ENCODE measurements at places on chromosomes 13 and 19.

- no peak for DNase-seq
Observed at GRCh38 chr13:29791508-29791907, 58.9 kb downstream of the UBL3 start.

DNA sequence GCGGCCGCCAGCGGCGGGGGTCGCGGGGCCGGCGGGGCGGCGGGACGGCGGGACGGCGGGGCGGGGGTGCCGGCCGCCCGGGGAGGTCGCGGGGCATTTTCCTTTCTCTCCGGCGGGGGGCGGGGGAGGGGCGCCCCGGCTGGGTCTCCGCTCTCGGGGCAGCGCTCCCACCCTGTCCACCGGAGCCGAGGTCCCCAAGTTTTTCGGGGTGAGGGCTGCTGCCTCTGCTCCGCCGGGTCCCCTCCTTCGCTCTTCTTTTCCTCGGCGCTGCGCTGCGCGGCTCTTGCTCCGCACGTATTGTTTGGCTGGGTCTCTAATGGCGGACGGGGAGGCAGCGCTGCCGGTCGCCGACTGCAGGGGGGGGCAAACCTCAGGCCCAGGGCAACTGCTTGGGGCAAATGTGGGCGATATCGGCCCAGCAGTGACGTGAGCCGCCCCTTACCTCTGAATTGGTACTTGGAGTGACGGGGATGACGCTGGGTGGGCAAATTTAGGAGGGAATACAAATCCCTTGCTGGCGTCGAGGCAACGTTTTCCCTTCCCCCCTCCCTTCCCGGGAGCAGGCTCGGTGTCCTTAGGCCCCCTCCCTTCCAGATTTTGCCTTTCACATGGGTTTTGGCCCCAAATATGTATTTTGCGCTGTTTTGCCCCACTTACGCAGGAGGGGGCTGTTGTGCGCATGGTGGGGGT lies 759 bp downstream of the ZMYM2 start:
- DNase-seq: peak; percentile 66

- DNase-seq: no peak
Observed at GRCh38 chr13:22589880-22590279, 590.9 kb upstream of the SGCG start.

DNA sequence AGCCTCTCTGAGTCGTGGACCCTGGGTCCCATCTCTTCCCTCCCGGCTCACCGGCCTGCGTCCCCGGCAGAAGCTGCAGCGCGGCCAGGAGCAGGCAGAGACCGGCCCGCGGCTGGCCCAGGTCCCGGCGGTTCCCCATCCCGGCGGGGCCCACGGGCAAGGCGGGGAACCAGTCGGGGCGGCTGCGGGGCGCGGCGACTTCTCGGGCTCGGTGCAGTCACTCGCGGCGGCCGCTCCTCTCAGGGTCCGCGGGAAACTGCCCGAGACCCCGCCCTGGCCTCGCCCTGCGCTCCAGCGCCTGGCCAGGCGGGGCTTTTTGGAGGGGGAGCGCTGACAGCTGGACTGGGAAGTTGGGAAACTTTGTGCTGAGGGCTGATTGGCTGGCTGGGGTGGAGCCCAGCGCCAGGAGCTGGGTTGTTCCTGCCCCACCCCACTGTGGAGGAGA lies at the start of gene COL5A3:
COL5A3 (minus strand) TSS at position 258 of the 445 bp plus-strand sequence; CDS start at position 139, 119 bp downstream.
- no peak for DNase-seq

- no peak for DNase-seq
Observed at GRCh38 chr19:7674010-7675005, 2.6 kb upstream of the MCEMP1 start.

DNA sequence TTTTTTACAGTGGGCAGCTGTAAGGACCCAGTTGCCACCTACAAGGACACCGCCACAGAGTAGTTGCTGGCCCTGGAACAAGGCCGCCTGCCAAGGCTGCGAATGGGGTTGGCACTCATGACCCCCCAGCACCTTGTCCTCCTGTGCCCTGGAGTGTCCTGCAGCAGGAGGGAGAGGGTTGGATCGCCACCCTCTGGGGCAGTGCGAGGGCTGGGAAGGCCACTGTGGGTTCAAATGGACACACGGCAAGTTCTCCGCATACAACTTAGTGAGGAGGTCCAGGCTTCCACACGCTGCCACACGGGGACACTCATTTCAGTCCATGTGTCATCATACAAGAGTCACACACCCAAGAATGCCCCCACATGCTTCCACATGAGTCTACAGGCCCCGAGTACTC lies 978 bp downstream of the KLK8 start:
- DNase-seq: no peak

DNA sequence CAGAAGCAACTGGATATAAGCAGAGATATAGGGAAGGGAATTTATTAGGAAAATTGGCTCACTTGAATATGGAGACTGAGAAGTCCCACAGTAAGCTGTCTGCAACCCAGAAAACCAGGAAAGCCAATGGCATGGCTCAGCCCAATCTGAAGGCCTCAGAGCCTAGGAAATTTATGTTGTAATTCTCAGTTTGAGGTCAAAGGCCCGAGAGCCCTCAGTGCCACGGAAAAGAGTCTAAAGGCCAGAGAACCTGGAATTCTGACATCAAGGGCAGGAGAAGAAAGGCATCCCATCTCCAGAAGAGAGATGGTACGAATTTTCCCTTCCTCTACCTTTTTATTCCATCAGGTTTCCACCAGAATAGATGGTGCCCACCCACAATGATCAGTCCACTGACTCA lies 20.1 kb upstream of the RXFP2 start:
- no peak for DNase-seq

DNA sequence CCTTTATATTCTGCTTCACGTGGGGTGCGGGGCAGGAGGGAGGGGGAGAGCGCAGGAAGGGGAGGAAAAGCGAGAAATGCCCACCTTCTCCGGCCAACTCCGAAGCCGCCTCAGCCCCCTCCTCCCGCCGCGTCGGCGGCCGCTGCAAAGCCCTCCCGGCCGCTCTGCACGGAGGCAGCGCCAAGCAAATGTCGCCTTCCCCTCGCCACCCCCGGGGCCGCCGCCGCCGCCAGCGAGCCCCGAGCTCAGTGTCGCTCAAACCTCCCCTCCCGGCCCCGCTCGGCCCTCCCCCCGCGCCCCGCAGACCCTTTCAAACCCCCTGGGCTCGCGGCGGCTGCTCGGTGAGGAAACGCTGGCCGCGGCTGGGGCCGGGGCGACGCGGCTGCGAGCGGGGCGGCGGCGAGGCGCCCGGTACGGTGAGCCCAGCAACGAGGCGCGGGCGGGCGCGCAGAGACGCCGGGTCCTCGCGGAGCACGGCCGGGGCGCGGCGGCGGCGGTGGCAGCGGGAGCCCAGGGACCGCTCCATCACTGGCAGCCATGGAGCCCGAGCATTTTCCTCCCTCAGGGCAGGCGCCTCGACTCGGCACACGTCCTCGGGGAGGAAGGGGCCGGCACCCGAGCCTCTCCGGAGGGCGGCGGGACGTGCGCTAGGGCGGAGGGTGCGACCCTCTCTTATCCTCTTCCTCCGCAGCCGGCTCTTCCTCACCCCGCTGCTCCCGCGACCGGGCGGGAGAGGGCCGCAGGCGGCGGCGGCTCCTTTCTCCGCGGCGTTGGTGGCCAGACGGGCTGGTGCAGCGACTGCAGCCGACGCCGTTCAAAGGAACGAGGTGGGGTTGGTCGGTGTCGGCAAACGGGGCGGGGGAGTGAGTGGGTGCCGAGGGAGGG lies 463 bp upstream of the TSC22D1 start:
- peak; percentile 20 for DNase-seq

DNA sequence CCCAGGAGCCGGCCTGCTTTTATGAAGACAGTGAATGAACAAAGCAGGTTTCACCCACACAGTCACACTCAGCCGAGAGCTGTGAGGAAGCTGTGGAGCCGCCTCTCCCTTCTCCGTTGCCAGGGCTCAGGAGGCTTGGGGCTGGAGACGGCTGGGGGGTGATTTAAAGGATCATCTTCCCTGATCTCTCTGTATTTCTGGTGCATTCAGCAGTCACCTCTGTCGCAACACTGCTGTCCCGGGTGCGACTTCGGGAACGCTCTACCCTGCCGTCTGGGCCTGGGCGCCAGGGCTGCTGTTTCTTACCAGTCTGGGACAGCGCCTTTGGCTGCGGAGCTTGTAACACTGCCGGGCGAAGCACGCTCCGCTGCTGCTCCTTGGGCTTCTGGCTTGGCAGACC lies 18.1 kb downstream of the CAPS start:
- DNase-seq: no peak

GRCh38 chr13:23963184-23963931 lies 66.1 kb upstream of the C1QTNF9B start:
- DNase-seq: no peak

DNA sequence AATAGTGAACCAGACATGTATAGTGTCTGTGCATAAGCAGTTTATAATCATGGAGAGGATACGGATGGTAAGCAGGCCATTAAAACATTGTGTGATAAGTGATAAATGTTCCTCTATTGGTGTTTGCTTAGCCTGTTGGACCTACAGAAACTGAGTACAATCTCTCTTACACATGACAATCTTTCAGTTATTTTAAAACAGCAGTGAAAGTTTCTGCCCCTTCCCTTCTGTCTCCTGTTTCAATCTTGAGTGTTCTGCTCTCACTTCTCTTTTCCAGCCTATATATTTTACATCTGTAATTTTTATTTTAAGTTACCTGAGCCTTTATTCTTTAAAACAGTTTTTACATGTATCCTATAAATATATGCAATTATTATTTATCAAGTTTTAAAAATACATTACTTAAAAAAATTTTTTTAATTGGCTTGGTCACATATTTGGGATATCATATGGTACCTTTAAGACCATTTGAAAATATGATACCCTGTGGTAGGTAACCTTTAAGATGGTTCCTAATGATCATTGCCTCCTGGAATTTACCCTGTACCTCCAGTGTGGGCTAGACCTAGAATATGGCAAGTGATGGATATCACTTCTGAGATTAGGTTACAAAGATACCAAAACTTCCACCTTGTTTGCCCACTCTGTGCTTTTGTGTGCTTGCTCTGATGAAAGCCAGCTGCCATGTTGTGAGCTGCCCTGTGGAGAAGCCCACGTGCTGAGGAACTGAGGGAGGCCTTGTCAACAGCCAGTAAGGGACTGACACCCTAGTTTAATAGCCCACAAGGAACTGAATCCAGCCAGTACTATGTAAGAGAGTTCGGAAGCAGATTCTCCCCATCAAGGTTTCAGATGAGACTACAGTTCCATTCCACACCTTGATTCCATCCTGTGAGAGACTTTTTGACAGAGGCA lies 99.3 kb downstream of the DHRS12 start:
- DNase-seq: no peak

DNA sequence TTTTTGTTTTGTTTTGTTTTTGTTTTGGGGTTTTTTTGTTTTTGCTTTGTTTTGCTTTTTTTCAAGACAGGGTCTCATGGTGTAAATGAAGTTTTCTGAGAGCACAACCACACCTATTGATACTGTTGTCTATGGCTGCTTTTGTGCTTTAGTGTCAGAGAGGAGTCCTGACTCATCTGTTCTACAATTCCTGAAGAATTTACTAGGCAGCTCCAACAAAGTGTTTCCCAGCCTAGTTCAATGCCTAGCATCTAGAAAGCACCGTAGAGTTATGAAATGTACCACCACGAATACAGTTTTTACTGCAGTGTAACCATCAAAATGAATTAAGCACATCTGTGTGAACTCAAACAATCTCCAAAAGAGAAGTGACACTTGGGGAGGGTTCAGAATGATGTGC lies 21.2 kb downstream of the SAFB start:
- DNase-seq: no peak

GRCh38 chr13:40874138-40874779 lies 84.8 kb downstream of the SLC25A15 start:
- peak; percentile 7 for DNase-seq

GRCh38 chr13:100887729-100888151 lies 213.1 kb upstream of the TMTC4 start:
- no peak for DNase-seq

DNA sequence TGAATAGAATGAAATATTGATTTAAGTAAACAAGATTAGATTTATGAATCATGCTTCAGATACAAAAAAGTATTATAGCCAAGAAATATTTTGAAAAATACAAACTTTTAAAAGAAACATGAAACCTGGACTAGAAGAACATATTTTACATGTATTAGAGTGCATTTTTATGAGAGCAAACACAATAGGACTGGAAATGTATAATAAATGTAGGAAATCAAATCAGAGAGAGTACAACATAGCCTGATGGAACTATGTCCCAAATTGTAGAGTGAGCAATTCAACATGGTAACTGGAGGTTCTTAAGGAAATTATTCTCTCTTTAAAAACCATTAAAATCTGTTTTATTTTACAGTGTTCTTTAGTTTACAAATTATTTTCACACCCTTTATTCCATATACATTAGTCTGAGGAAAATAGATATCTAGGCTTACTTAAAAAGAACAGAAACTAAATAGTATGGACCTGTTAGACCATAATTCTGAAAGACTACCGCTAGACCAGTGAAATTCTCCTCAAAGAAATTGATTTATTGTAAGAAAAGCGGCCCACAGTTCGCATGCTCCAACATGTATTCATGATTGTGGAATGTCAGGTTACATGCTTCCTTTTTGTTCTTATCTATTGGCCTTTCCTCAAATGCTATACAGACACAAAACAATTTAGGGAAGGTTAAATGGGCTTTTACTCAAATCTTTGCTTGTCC lies 1526.5 kb upstream of the SLC10A2 start:
- DNase-seq: no peak

GRCh38 chr13:41364043-41364442 lies 53.0 kb downstream of the NAA16 start:
- no peak for DNase-seq

GRCh38 chr13:34591129-34591528 lies 350.9 kb upstream of the NBEA start:
- DNase-seq: no peak

DNA sequence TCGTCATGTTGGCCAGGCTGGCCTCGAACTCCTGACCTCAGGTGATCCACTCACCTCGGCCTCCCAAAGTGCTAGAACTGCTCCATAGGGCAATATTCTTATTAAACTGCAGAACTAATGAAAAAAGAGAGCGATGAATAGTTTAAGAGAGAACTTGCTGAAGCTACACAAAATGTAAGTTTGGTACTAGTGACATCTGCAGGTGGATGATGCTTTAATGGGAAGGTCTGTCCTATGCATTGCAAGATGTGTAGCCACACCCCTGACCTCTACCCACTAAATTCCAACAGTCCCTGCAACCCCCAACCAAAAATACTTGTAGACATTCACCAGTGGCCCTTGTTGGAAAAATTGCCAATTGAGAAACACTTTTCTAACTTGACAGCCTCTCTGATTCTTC lies 117.8 kb downstream of the NALCN start:
- DNase-seq: no peak

- no peak for DNase-seq
Observed at GRCh38 chr13:35836446-35836845, 294.7 kb downstream of the DCLK1 start.

DNA sequence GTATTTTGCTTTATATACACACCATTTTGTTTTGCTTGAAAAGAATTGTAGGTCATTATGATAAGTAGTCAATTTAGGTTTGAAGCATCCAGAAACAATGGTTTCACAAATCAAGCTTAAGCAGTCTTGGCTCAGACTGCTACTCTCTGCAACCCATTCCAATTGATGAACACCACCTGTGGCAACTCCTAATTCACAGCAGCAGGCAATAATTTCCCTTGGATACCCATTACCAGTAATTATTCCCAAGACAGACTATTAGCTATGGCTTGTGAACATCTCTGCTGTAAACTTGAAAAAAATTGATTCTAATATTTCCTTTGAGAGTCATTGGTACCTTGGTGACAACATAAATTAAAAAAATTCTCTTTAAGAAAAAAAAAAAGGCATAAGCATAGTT lies 299.3 kb upstream of the SLITRK6 start:
- DNase-seq: no peak

- DNase-seq: no peak
Observed at GRCh38 chr13:106548064-106548696, 12.7 kb upstream of the EFNB2 start.

Data from T-helper 2 cell (primary cell).